ENCODE measurements at places on chromosomes 12 and 14. TPM values are rescaled to one million over a fixed set of nuclear protein-coding genes. Genes with fewer than 3 reads are reported as not detected.

SPIC gene
- total RNA-seq = not detected

TSHR gene
- total RNA-seq = not detected

- DNase-seq = no peak
These were observed 90.5 kb downstream of the GALNT9 start for GRCh38 chr12:132238884-132239283.

DNA sequence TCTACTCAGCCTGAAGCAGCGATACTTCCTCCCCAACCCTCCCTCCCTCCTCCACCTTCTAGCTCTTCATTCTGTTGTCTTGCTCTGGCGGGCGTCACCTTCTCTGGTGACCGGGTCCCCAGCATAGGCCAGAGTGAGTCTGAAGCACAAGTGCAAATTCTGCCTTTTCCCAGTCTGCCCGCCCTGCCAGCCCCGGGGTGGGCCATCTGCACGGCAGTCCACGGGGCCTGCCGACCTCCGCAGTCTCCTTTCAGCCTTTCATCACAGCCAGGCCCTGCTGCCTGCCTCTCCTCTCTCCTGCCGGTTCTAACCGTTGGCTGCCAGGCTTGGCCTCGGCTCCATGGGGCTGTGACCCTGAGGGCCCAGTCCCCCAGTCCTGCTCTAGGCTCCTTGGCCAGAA lies 58.7 kb downstream of the TESC start:
- DNase-seq = no peak

- no peak for DNase-seq
These were observed 1.4 kb downstream of the PCNX4 start for GRCh38 chr14:60093080-60093479.

Data from SJSA1 (cell line).